HCEC 1CT (cell line): ENCODE measurements at places on chromosomes 1 and 21.
A peak's percentile ranks its signal among the peaks of the same experiment; 100 is the strongest.

DNA sequence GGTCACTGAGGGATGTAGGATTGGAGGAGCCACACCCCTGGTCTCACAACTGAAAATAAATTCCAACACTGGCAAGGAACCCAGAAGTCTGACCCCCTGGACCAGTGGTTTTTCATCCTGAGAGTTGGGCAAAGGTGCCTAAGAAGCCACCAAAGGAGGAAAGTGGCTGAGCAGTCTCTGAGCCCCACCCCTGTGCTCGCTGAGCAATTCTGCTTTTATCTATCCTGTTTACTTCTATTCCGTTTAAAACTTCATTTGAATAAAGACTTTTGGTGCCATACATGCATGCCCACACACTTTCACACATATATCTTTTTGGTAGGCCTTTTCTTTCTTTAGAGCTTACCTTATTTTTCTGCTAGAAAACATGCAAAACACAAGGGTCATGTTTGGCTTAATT, 13.9 kb upstream of the CD53 start:
- no peak for DNase-seq

- DNase-seq: peak; percentile 93
These were observed 28.8 kb downstream of the SHISA4 start for GRCh38 chr1:201917362-201918033.

GRCh38 chr1:87218618-87219017, 110.1 kb upstream of the LMO4 start:
- DNase-seq: no peak

GRCh38 chr1:64051796-64052195, 151.6 kb upstream of the UBE2U start:
- no peak for DNase-seq

GRCh38 chr1:207619871-207620542, 24.9 kb upstream of the CR1L start:
- peak; percentile 73 for DNase-seq

DNA sequence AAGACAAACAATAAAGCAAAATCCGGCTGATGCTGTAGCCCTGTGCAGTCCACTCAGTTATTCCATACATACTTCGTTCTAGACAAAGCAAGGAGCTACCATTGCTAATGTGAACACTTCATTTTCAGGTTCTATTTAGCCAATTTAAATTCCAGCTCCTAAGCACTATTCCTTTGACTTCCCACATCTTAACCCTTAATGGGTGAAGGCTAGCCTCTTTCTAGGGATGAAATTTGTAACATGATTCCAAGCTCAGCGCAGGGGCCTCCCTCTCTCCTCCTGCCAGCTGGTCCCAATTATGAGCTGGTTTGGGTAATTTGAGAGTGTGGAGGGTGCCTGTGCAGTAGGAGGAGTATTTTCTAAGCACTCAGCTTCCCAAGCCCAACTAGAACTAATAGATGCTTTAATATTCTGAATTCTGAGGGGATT, 53.9 kb upstream of the PTGFRN start:
- DNase-seq: peak; percentile 53

GRCh38 chr1:15739745-15740144, 2.6 kb upstream of the TMEM82 start:
- no peak for DNase-seq

GRCh38 chr1:116377541-116378529, 4.8 kb downstream of the ATP1A1 start:
- peak; percentile 94 for DNase-seq

GRCh38 chr1:25677193-25677773, 60.7 kb downstream of the MAN1C1 start:
- DNase-seq: no peak

GRCh38 chr21:35342440-35342839, 293.3 kb upstream of the RUNX1 start:
- no peak for DNase-seq

DNA sequence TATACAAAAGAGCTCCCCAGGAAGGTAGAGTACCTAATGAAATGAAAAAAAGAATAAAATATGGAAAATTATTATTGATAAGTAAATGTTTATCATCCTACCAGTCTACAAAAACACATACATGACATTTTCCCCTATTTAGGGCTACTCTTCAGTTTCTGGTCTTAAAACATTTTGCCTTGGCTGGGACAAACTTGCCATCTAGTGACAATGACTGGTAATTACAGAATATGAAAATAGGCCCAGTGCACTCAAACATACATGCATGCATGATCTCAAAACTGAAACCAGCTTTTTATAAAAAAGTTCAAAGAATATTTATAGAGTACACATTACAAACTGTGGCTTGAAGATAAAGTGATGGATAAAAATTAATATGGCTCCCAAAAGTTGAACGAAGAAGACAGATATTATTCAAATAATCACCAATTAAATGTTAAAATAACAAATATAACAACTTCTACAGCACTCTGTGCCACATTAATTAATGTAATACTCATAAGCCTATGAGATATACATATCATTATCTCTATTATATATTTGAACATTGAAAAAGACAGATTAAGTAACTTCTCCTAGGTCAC, 10.5 kb upstream of the RNPC3 start:
- DNase-seq: peak; percentile 62

DNA sequence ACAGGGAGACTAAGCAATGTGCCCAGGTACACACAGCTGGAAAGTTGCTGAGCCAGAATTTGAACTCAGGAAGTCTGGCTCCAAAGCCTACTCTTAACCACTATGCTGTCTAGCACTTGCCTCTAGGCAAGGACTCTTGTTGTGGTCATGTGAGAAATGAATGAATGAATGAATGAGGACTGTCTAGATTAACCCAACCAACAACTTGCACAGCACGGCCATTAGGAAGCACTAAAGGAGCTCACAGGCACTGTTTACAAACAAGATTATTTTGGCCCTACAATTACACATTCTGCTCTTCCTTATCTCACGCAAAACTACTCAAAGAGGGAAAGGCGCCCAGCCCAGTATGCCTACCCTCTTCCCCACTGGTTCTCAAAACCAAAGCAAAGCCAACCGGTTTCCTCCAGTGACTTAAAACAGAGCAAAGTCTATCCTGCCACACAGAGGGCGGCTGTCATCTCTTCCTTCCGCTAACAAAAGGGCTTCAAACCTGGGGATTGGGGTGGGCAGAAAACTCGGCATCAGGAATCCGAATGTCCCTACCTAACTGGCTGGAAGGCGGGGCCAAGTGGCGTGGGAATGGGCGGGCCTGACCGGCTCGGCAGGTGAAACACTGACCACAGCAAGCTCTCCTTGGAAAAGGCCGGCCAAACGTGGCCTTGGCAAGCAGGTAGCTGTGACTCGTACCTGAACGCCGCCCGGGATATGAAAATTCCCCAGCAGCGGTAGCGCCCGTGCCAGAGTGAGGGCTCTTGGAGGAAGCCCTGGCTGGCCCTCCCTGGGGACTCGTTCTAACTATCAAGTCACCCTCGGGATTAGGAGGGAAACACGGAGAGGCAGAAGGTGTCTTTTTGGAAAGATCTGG, 948 bp downstream of the STK40 start:
- no peak for DNase-seq

- DNase-seq: no peak
These were observed 42.0 kb upstream of the COL6A1 start for GRCh38 chr21:45939521-45940045.

- DNase-seq: peak; percentile 64
These were observed 303.6 kb downstream of the USH2A start for GRCh38 chr1:216119600-216119999.

DNA sequence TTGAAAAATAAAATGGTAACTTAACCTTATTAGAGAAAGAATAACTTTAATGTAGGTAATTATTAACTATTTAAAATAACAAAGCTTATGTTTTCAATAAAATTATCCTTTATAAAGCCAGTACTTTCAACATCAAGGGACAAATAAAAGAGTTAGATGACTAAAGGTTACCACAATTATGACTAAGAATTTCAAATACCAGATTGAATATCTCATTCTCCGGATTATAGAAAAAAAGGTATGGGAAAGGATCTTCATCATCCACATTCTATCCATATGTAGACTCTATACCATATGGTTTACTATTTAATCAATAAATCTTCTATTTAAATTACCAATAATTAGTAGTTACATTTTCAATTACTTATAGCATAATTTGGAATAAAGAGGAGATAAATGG, 62.8 kb downstream of the TOR3A start:
- peak; percentile 78 for DNase-seq

- DNase-seq: no peak
These were observed 75.2 kb upstream of the TARDBP start for GRCh38 chr1:10936998-10937901.

DNA sequence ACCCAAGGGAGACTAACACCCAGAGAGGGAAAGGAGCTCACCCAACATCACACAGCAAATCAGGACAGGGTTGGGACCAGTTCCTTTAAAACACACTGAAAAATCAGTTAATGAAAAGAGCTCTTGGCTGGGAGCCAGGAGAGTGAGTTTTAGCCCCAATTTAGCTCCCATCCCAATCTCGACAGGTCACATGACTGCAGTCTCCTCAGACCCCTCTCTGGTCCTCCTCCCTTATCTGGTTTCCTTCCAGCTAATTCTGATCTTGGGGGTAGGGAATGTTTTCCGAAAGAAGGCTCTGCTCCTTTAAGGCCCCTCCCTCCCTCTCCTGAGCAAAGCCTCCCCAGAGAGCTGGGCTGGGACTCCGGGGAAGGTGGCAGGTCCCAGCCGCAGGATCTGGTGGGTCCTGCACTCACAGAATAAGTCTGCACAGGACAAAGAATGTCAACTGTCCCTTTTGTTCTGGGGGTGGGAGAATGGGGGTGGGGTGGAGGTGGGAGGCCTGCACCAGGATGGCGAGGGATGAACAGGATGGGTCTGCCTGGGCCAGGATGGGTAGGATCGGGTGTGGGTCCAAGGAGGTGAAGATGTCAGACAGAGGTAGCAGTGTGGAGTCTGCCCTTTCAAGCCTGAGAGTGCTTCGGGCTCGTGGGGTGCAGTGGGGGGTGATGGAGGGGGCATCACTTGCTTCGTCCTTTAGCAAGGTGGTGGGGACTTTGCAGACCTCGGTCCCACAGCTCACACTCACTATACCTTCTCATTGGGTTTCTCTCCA, 57.3 kb upstream of the SSBP3 start:
- DNase-seq: no peak

DNA sequence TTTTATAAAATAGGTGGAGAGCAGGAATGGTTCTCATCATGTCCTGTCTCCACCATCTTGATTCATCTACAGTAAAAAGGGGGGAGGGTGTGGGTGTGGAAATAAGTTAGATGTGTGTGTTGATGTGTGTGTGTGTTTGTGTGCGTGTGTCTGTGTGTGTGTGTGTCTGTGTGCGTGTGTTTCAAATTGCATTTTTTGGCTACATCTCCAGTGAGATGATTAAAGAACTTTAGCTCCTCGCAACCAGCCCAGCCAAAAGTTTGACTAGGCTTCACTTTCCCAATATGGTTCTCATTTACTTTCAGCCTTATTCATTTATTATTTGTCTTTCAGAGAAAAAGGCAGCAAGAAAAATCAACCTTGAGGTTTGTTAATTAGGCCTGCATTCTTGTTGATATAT, 14.7 kb upstream of the HAO2 start:
- DNase-seq: no peak
